ENCODE measurements at places on chromosomes 12 and 14.

DNA sequence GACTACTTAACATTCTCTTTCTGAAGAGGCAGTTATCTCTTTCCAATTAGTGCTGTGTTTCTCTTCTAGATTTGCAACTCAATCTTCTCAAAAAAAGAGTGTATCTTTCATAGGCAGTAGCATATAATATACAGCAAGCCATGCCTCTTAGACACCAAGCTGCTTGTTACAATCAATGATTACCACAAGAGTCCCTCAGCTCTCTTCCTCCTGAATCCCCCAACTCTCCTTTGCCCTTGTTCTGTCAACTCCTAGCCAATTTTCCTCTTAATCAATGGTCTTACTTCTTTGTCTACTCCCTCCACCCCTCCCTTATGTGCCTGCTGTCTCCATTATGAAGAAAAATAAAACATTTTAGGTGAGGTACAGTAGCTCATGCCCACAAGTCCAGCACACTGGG, 2.6 kb downstream of the TMTC1 start:
- no peak for DNase-seq

GRCh38 chr12:110270125-110270962, 10.7 kb upstream of the ATP2A2 start:
- DNase-seq, result no peak

- no peak for DNase-seq
Measured at GRCh38 chr14:57061009-57061711, 207.5 kb downstream of the EXOC5 start.

DNA sequence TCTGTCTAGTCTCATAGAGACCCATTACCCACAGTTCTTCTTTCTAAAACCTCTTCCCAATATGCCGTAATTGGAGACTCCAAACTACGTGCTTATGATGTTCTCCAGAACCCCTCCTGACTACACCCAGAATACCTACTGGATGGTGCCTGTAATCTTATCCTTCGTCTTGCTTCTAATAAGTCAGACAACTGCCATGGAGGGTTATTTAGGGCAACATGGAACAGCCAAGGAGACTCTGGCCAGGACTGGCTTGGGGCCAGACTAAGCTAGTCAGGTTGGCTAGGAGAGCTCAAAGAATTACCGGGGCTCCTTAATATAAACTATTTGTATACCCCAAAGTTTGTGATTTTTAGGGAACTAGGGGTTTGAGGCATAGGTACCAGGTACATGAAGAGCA, 6.8 kb downstream of the PFKM start:
- no peak for DNase-seq

- DNase-seq, result no peak
Measured at GRCh38 chr14:30177781-30178180, 250.1 kb upstream of the PRKD1 start.

GRCh38 chr12:122921917-122922316, 26.0 kb upstream of the VPS37B start:
- no peak for DNase-seq

DNA sequence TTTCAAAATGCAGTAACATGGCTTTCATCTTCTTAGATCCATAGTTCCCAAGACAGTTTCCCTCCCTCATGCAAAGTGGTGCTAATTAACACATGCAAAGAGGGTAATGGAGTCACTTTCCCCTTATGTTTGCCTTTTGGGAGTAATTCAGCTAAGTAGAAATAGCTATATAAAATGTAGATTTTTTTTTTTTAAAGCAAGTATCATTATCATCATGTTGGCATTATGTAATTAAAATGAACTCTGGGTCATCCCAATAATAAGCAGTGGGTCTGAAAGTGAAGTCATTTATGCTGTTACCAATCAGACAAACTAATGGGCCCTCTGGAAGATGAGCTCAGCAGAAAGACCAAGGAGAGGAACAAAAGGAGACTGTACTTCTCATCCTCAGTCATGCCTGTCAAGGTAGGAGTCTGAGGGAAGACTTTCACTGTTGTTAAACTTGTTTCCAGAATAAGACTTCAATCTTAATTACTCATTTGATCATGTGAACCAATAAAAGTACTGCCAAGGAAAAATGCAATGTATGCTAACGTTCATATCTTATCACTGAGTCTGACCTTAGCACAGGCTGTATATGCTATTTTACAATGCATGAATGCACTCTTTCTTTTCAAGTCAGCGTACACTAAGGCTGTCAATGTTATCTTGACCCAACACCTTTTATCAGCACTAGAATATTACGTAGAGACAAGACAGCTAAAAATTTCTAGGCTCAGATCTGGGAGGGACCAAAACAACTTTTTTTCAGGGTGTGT, 26.8 kb downstream of the AREL1 start:
- no peak for DNase-seq

GRCh38 chr12:76901628-76902380, 23.0 kb upstream of the CSRP2 start:
- DNase-seq, result no peak
